ENCODE measurements at places on chromosomes 2 and 18.

DNA sequence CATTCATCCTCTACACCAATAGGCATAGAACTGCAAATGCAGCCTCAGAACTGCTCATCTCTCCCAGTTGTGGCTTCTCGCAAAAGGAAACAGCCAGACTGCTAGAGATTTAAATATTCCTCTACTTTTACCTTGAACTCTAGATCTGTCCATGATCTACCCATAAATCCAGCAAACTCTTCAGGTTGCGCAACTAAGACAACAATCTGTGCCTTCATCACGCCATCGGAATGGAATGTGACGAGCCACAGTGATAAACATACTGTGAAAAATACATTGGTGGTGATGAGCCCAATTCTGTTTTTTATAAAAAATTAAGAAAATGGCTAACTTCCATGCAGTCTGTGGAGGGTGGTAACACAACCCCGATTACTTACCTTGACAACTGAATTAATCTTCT lies 626.7 kb downstream of the LRRTM4 start:
- no peak for DNase-seq

- DNase-seq = no peak
Observed at GRCh38 chr2:174873471-174873870, 109.2 kb upstream of the CHRNA1 start.

DNA sequence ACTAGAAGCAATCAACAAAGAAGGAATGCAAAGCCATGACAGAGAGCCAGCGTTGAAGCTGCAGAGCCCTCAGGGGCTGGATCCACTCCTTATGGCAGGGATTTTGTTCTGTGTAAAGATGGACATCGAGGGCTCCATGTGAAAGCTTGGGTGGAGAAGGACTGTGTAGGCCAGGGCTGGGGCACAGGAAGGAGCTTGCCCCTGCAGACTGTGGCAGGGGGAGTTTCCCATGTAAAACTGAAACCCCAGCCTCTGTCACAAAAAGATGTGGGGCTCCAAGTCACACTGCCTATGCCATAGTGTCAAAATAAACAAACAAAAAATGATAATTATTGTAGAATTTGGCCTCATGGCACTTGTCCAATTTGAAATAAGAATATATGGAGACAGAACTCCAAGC lies 408.7 kb upstream of the HS6ST1 start:
- no peak for DNase-seq

- no peak for DNase-seq
Observed at GRCh38 chr2:44964752-44965236, 23.3 kb downstream of the SIX3 start.

GRCh38 chr2:16021611-16022363 lies 81.4 kb downstream of the MYCN start:
- no peak for DNase-seq

DNA sequence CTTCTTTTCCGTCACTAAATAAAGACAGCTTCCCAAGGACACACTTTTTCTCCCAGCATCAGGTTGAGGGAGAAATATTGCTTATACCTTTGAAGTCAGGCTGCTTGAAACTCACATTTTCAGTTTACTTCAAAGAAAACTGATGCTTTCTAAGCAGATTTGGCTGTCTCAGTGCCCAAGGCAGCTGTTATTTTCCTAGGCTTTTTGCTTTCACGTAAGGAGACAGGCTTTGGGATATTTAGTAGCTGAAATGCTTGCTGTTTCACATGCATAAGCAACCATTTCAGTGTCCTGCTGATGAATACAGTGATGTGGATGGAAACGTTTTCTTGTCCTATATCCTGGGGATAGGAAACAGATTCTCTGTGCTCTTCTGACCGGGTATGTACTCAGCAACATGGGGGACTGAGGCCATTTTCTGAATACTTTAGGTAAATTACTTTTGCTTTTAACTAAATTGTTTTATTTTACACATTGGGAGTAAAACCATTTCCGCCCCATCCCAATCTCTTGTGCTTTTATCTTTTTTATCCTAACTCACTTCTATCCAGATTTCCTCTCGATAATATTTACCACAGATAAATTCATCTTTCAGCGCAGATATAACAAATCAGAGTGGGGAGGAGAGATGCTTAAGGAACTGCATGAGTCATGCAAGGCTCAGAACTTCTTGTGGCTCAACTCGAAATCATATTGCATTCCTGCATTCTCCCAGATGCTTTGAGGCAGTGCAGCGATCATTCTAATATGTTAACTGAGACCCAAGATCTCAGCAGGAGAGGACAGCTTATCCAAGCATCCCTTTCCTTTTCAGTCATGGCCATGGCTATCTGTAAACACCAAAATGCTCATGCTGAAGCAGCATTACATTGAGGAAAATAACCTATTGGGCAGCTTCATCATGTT lies 22.2 kb downstream of the GALR1 start:
- DNase-seq = no peak

- DNase-seq = no peak
Observed at GRCh38 chr18:63970809-63971205, 926 bp downstream of the SERPINB8 start.

GRCh38 chr18:7632152-7633098 lies 65.3 kb downstream of the PTPRM start:
- no peak for DNase-seq

GRCh38 chr2:212727751-212728150 lies 189.1 kb upstream of the ERBB4 start:
- DNase-seq = no peak

- DNase-seq = no peak
Observed at GRCh38 chr2:214104219-214104618, 306.6 kb upstream of the VWC2L start.

DNA sequence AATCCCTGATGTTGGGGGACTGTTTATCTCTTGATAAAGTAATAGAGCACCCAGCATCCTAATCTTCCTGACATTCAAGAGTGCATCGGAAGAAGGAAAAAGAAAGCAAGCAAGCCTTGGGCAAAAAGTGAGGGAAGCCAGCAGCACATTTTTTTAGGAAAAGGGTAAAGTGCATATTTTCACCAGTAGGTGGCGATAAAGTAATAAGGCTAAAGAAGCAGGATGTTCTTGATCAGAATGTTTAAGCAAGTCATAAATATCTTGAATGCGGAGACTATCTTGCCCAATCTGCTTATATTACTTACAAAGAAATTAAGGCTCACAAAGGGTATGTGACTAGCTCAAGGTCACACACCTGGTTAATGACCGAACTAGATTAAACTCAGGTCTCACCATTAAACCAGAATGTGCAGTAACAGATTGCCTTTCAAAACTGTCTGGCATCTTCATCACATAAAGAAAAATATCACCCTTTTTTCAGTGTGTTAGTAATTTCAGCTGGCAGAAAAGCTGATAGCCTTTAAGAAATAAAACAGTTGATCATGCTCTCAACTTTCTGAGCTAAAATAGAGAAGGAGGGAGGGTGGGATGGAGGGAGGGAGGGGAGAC lies 83.8 kb downstream of the VIT start:
- no peak for DNase-seq

- no peak for DNase-seq
Observed at GRCh38 chr2:157269922-157270321, 12.4 kb downstream of the GALNT5 start.

GRCh38 chr2:33494155-33494779 lies 17.8 kb downstream of the RASGRP3 start:
- DNase-seq = no peak

- DNase-seq = peak; percentile 71
Observed at GRCh38 chr2:198309673-198310280, 505.4 kb downstream of the PLCL1 start.

- DNase-seq = no peak
Observed at GRCh38 chr2:100964222-100964621, 37.9 kb upstream of the RPL31 start.

DNA sequence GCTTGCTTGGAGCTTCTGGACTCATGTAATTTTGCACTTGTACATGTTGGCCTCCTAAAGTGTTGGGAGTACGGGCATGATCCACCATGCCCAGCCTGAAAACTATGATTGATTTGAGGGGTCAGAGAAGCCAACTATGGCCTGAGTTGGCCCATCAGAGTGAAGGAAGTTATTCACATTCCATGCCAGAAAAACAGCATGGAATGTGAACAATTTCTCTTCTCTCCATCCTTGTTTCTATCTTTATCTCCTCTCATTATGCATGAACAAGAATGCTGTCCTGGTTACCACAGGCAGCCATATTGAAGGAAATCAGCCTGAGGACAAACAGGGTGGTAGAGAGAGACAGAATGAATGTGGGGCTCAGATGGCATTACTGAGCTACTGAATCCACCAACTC lies 3.5 kb upstream of the CD226 start:
- no peak for DNase-seq

- no peak for DNase-seq
Observed at GRCh38 chr2:96961210-96961950, 25.0 kb downstream of the FAM178B start.

GRCh38 chr2:16624436-16624780 lies 41.2 kb downstream of the CYRIA start:
- DNase-seq = no peak

GRCh38 chr18:9876867-9877654 lies 8.7 kb upstream of the TXNDC2 start:
- DNase-seq = no peak

GRCh38 chr2:127386246-127386645 lies 1.5 kb downstream of the MAP3K2 start:
- DNase-seq = no peak

DNA sequence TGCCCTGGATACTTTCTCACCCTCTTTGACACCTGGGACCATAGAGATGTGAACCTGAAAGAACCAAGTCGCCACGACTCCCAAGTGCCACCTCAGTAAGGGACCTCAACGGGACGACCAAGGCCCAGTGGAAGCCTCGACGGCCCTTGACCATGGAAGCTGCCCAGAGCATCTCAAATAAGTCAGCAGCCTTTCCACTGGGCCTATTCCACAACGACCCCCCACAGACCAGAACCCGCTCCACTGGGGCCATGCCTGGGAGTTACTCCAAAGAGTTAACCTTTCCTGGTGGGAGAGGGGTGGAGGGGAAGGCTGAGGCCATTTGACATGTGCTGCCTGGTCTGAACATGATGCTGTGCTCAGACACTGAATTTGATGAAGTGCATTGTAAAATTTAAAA lies 146.9 kb downstream of the KLHL29 start:
- DNase-seq = no peak

- no peak for DNase-seq
Observed at GRCh38 chr18:58570360-58571064, 58.4 kb downstream of the ALPK2 start.

GRCh38 chr2:2704428-2705090 lies 373.5 kb upstream of the MYT1L start:
- DNase-seq = no peak

- no peak for DNase-seq
Observed at GRCh38 chr18:24027156-24027827, 12.7 kb downstream of the TTC39C start.

DNA sequence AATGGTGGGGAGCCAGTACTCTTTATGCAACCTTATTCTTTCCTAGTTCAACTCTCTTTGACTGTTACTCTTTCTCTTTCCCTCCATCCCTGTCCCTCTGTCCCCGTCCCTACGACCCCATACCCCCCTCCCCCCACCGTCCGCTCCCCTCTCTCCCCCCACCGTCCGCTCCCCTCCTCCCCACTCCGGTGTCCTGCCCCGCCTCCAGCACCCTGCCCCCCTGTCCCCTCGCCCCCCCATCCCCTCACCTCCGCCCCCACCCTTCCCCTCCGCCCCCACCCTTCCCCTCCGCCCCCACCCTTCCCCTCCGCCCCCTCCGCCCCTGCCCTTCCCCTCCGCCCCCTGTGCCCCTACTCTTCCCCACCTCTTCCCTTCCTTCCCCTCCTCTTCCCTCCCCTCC lies 128.4 kb downstream of the LPIN1 start:
- no peak for DNase-seq
